ENCODE measurements at places on chromosomes 6 and 20.

DNA sequence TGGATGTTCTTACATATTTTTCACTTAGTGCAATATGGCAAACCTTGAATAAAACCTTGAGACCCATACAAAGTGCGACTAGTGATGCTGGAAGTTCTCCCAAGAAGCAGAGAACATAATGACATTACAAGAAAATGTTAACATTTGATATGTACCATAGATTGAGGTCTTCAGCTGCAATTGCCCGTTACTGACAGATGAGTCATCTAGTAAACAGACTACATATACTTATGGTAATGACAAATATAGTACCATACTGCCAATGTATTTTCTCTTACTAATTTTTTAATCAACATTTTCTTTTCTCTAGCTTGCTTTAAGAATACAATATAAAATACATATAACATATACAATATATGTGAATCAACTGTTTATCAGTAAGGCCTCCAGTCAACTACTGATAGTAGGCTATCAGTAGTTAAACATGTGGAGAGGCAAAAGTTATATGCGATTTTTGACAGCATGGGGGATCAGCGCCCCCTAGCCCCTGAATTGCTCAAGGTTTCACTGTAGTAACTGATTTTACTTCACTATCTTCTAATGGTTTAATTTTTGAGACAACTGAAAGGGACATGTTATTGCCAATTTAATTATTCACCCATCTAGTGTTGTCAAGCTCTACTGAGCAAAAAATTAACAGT is 166.7 kb upstream of the ADGRB3 start:
- no peak for DNase-seq

DNA sequence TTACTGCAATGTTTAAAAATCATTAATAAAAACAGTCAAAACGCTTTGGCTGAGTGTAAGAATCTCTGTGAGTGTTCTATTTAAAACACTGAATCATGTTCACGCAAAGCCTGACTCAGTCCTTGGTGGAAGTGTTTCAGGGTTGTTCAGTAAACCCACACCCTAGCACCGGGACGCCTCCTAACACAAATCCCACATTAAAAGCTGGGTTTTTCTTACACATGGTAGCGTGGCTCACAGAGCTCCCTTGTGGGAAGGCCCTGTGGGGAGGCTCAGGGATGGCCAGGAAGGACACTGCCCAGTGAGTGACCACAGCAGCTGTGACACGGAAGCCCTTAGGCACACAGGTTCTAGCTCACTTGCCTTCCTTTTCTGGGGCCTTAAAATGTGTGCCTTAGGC is 80.2 kb downstream of the GMPR start:
- peak; percentile 45 for DNase-seq

GRCh38 chr6:43052842-43053544 is 658 bp downstream of the CUL7 start:
- DNase-seq: peak; percentile 20

GRCh38 chr6:139926711-139927110 is 552.3 kb upstream of the CITED2 start:
- peak; percentile 18 for DNase-seq

GRCh38 chr6:3882866-3883265 is 33.7 kb downstream of the FAM50B start:
- no peak for DNase-seq

- no peak for DNase-seq
Observed at GRCh38 chr20:33687370-33687915, 1.3 kb upstream of the E2F1 start.

DNA sequence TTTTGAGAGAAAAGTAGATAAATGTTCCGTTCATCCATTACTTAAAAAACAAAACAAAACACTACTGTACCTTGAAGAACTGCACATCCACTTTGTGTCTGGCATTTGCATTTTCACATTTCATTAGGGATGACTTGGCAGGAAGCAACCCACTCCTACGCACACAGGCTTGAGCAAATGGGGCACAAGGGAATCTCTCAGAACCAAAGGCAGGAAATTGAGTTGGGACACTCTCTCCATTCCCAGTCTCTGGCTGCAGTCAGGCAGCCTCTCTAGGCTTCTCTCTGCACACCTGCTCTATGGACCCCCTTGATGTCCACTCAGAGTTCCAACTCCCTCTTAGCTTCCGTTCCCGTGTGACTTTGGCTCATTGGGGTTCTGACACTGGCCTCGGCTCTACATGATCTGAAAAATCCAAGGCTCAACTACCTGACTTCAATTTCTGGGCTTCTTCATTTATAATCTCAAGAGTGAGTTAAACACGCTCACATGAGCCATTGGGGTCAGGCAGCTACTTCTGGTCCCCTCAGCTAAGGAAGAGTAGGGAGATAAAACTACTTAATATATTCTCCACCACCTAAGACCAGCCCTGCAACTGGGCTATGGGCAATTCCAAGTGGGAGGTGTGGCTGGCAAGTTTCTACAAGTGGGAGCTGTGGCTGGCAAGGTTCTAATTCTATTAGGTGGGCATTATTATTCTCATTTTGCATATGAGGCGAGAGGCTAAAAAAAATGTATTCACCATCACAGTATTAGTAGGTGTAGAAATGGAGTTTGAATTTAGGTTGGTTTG is 251.9 kb downstream of the SOD2 start:
- no peak for DNase-seq

- DNase-seq: no peak
Observed at GRCh38 chr20:61516346-61517208, 264.5 kb downstream of the CDH4 start.

DNA sequence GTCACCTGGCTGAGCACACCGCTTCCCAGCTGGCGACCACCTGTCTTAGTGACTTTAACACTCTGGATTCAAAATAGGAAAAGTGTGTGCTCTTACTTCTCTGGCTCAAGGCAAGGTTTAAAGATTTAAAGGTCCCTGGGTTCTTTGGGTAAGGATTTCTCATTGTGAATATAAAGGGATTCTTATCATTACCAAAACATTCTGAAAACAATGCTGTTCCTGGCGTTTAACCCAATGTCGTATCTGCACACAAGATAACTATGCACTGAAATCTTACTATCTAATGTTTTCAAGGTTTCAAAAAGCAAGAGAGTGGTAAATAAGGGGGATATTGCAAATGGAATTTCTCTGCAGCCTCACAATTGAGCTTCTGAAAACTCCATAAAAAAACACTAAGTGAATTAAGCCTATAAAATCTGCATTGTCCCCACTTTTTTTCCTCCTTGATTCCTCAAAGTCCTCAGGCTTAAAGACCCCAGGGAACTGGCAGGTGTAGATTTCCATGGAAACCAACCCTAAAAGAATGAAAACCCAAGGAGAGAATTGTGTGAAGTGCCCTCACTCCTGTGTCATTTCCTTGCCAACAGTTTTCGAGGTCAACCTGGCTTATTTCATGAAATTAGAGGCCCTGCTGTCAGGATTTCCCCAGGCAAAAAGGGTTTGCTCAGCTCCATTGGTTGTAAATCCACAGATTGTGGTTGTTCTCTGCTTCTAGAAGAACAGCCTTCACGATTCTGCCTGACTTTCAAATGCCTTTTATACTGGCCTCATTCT is 44.0 kb downstream of the BMP2 start:
- no peak for DNase-seq

DNA sequence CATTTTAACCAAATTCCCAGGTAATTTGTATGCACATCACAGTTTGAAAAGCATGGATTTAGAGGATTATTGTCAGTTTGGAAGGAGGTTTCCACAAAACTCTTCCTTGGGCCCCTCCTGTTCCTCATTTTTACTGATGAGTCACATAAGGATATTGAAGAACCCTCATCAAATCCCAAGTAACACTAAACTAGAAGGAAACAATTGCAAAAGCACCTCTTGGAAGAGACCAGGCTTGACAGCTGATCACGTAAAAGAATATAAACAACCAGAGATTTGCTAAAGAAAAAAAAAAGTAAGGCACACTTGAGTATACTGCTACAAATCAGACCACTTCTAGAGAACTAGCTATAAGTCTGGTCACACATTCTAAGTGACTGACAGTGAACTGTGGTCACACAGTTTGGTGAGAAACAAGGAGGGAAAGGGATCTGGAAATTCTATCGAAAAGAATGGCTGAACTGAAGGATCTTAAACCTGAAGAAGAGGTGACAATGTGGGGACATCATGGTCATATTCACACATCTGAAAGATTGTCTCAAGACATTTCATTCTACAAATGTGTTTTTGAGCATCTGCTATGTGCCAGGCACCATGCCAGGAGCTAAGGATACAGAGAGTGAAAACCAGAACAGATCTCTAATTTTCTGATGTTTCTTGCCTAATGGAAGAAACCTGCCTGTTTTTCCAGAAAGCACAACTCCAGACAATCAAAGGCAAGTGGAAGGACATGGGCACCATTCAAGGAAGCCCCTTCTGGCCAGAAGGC is 24.1 kb downstream of the ZHX3 start:
- DNase-seq: no peak

DNA sequence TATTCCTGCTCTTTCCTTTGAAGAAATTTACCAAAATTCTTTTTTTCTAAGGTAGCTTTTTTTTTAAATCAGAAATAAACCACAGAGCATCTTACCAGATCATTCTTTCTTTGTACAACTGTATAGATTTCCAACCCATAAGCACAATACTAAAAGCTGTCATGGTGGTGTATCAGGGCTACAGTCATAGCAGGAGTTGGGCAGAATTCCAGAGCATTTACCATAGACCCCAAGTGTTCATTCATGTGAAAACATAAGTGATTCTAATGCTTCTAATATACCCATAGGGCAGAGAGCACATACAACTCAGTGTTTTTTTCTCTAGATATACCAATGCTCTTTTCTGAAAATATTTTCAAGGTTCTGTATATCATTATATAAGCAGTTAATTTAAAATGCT is 392.5 kb downstream of the FRK start:
- no peak for DNase-seq

GRCh38 chr6:19805129-19805481 is 32.1 kb upstream of the ID4 start:
- DNase-seq: no peak

DNA sequence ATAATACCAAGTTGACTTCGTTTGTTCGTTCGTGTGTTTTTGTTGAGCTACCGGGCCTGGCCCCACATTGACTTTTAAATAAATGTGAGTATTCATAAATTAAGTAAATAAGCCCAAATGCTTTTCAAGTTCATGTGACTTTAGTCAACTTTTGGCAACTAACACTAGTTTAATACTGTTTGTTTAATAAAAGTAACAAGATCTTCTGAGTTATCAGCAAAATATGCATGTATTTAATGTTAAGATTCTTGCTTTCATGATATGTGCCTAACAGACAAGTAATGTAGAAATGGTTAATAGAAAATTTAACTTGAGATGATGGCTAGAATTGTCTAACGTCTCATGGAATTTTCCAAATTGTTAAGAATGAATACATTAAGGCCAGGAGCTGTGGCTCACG is 38.7 kb upstream of the ECI2 start:
- DNase-seq: no peak

DNA sequence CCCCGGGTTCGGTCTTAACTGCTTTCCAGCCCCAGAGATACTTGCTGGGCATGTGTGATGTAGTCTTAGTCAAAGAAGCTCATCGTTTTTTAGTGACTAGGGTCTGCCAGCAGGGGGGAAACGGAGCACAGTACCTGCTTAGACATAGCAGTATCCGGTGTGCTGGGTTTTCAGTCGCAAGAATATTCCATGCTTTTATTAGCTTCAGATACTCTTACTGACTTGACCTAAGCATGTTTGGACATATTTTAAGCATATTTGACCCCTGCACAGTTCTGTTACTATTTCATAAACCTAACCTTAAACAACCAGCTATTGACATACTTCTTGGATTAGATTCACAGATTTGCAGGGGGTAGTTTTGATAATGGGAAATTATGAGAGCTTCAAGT is 3.0 kb downstream of the E2F3 start:
- DNase-seq: peak; percentile 85

GRCh38 chr6:40268614-40269013 is 318.6 kb downstream of the LRFN2 start:
- no peak for DNase-seq

DNA sequence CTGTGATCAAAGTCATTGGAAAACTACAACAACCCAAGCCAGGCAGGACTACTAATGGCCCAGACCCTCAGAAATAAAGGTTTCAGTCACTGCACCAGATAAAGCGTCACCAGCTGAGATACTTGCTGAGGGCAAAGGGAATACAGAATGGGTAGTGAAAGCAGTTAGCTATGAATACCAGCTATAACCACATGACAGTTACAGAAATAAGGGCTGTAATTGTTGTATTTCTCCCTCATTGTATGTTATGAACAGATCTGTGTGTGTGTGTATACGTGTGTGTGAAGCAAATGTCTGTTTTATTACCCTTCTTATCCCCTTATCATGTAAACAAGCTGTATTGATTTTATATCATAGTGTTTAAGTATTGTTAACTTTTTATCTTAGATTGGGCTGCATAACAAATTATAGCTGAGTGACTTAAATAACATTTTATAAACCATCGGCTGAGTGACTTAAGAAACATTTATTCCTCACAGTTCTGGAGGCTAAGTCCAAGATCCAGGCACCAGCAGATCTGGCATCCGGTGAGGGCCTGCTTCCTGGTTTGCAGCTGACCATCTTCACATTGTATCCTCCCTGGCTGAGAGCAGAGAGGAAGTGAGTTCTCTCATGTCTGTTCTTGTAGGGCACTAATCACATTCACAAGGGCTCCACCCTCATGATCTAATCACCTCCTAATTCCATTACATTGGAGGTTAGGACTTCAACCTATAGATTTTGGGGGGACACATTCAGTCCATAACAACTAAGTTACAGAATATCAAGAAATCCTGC is 46.0 kb upstream of the VSX1 start:
- DNase-seq: no peak

GRCh38 chr6:111606620-111607115 is 990 bp upstream of the TRAF3IP2 start:
- DNase-seq: no peak

DNA sequence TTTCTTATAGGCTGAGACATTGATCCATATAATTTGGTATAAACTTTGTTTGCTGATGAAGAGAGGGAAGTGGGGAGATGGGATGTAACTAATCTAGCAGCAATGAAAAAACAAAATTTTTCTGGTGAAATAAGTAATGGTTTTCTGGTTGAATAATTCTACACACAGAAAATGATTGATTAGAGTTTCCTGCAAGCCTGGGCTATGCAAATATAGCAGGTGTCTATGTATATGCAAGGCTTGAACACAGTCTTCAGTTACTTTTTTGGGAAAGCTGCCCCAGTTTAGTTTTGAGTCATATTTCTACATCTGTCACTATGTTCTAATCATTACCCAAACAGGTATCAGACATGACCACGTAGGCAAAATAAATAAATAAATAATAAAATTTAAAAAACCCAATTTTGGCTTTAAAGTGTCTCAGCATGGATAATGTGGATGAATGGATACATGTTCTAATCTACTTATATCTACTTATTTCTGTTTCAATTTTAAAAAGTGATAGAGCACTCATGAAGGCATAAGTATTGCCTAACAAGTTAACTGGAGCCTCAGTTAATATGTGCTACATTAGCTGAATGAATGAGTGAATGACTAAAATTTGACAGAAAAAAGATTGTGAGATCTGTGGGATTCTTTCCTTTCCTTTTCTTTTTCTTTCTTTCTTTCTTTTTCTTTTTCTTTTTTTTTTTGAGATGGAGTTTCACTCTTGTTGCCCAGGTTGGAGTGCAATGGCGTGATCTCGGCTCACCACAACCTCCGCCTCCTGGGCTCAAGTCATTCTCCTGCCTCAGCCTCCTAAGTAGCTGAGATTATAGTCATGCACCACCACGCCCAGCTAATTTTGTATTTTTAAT is 37.2 kb upstream of the TFB1M start:
- no peak for DNase-seq

Data from activated CD4-positive, alpha-beta T cell treated with anti-CD3 and anti-CD28 coated beads, Interleukin-10, Interleukin-2, amounts not matched to agents 100 ng/mL and 50 ng/mL, durations not matched to agents 16 hours and 8 hours (primary cell).